Osteoblast (primary cell): ENCODE measurements at places on chromosomes 12 and 14. TPM values are rescaled to one million over a fixed set of nuclear protein-coding genes. Genes with fewer than 3 reads are reported as not detected.
A peak's percentile ranks its signal among the peaks of the same experiment; 100 is the strongest.

DNA sequence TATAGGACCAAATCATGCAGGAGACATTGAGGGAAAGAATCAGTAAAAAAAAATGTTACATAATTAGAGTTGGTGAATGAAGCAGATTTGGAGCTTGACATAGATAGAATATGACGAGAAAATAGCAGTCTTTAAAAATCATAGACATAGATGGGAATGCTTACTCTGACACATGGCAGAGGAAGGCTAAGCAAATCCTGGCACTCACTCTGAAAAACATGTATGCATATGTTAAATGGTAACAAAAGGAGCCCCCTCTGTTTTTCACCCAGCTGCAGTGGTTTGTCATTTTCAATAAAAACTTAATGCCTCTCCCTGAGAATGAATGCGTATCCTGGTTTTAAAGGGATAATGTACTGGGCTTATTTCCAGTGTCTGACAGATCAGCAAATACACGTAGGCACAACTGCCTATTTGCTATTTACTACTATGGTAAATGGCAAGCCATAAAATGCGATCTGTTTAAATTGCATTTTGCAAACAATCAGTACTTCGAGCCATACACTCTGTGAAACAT lies 561.2 kb upstream of the SEL1L start:
- no peak overlapping the region for H3K27ac ChIP-seq
- H3K4me1 ChIP-seq = no peaks in the 10 kb centered on the region
- H3K27me3 ChIP-seq = no peaks in the 10 kb centered on the region
- no peak overlapping the region for H3K4me3 ChIP-seq
- H3K36me3 ChIP-seq = no peaks in the 10 kb centered on the region
- no peak for DNase-seq

GRCh38 chr12:10824957-10825356 lies 1.2 kb downstream of the TAS2R10 start:
- no peaks in the 10 kb centered on the region for H3K36me3 ChIP-seq
- H3K27me3 ChIP-seq = no peaks in the 10 kb centered on the region
- no peak overlapping the region for H3K27ac ChIP-seq
- no peak for DNase-seq
- no peaks in the 10 kb centered on the region for H3K4me1 ChIP-seq

The KLRF1 gene
- total RNA-seq = not detected in 2 replicates

DNA sequence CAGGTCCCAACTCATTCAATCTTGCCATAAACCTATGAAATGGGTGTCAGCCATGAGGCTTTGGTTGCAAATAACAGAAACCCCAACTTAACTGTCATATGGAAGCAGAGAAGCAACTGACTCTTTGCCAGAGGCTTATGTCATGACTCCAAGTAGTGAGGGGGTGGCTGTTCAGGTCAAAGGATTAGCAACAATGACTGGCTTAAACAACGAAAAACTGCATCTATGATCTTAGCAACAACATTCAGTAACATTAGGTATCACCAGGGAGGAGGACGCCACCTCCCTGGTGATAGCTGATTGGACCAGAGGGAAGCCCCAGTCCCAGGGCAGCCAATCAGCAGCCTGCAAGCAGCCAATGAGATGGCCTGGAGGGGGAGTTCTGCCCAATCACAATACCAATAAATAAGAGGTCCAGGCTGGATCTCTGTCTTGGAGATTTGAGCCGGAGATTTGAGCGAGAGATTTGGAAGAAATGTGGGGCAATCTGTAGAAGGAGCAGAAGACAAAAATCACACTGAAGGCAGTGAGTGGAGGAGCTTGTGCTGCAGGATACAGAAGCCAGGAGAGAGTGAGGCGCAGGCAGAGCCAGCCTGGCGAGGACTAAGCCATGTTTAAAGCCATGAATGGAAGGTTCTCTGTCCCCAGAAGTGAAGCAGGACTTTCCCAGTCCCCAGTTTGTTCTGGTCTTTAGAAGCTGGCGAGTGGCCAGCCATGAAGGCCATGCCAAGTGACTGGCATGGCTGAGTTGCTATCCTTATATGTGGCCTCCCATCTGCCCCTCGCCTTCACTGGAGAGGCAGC lies 93.3 kb downstream of the CALM1 start:
- H3K27ac ChIP-seq = no peak overlapping the region
- DNase-seq = no peak
- no peaks in the 10 kb centered on the region for H3K36me3 ChIP-seq
- H3K4me1 ChIP-seq = peaks cover 24% of the 10 kb centered on the region

DNA sequence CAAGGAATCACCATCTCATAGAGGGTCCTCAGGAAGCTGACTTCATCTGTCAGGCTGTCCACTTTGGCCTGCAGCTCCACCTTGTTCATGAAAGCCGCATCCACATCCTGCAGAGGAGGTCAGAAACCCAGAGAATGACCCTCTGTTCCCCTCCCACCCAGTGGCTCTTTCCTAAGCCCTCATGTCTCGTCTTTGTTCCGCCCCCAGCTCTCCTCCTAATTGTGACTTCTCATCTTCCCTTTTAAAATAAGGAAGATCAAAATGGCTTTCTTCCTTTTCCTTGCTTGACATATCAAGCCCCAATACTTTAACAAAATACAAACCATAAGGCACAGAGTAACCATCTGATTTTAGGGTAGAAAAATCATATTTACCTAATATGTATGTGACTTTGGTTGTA lies 4.4 kb downstream of the KRT76 start:
- no peaks in the 10 kb centered on the region for H3K36me3 ChIP-seq
- H3K27ac ChIP-seq = no peak overlapping the region
- H3K4me3 ChIP-seq = no peak overlapping the region
- no peak for DNase-seq
- no peaks in the 10 kb centered on the region for H3K4me1 ChIP-seq
- H3K27me3 ChIP-seq = peaks cover 60% of the 10 kb centered on the region

DNA sequence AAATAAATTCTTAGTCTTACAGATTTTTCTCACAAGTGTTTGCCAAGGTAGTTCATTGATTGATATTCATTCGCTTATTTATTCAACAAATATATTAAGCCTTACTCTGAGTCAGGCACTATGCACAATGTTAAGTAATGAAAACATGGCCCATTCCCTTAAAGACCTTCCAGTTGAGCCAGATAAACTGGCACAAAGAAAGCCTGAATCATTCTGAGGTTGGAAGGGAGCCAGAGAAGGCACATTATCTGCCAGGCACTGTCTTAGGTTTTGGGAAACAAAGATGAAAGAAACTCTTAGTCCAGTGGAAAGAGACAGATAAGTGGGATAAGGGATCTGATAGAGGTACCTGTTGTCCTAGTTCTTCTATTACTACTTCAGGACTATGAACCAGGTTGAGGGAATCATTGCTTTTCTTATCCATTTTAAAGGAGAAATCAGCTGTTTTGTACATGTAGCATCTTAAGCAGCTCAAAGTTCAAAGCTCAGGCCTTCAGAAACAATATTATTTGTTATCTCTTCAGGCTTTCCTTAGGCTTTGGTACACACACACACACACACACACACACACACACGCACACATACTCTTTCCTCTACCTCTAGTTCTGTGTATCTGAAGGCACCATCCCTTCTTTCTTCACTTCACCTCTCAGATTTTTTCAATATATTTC lies 27.0 kb downstream of the PDE6H start:
- no peak for DNase-seq
- no peaks in the 10 kb centered on the region for H3K36me3 ChIP-seq
- H3K27ac ChIP-seq = no peak overlapping the region
- H3K4me1 ChIP-seq = no peaks in the 10 kb centered on the region

DNA sequence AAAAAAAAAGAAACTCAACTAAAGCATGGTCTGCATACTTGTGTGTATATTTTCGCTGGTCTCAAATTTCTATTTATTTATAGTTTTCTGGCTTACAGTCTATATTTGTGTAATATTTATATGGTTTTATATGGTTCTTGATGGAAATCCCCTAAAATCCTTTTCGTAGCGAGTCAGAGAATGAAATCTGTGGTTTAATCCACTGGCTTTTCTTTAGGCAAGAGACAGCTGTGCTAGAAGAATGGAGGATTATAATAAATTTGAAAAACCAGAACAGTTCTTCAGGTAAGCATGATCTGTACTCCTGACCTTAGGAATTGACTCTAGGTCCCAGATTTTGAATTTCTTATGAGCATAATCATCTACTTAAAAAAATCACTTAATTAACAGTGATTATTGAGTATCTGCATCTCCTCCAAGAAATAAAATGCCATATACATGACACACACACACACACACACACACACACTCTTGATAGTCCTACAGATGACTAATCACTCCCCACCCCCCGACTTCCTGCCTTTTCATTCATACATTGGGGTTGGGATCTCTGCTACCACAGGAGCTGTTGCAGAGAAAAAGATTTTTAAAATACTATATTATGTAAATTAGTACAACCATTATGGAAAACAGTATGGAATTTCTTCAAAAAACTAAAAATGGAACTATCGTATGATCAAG lies 113.4 kb downstream of the CRADD start:
- no peaks in the 10 kb centered on the region for H3K27me3 ChIP-seq
- peak; percentile 17 for DNase-seq
- H3K27ac ChIP-seq = peak overlapping the region; percentile 98
- no peak overlapping the region for H3K4me3 ChIP-seq

The RBM23 gene
- 79.0 and 98.1 TPM in 2 replicates for total RNA-seq

DNA sequence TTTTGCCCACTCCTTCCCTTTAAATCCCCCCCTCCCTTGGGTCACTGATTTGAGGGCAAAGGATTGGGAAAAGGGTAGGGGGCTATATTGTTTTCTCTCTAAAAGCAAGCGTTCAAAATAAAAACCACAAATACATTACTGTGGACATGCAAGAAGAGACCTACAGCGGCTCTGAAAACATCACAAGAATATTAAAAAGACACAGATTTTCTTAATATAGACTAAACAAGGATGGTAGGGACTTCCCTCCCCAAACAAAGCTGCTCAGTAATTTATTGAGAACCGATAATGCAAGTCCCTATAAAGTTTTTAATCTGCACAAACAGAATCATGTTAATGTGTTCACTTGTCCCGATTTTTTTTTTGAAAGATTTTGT lies 12.9 kb downstream of the TBX3 start:
- no peak overlapping the region for H3K4me3 ChIP-seq
- peaks cover 20% of the 10 kb centered on the region for H3K36me3 ChIP-seq
- peaks cover 9% of the 10 kb centered on the region for H3K27me3 ChIP-seq
- peaks cover 5% of the 10 kb centered on the region for H3K4me1 ChIP-seq

- H3K27me3 ChIP-seq = no peaks in the 10 kb centered on the region
- peaks cover 7% of the 10 kb centered on the region for H3K36me3 ChIP-seq
- peaks cover 20% of the 10 kb centered on the region for H3K4me1 ChIP-seq
- H3K27ac ChIP-seq = no peak overlapping the region
- H3K4me3 ChIP-seq = no peak overlapping the region
Observed at GRCh38 chr12:121532503-121533393, 48.1 kb downstream of the KDM2B start.

The LMO3 gene
- total RNA-seq = 3.2 and 3.3 TPM in 2 replicates

DNA sequence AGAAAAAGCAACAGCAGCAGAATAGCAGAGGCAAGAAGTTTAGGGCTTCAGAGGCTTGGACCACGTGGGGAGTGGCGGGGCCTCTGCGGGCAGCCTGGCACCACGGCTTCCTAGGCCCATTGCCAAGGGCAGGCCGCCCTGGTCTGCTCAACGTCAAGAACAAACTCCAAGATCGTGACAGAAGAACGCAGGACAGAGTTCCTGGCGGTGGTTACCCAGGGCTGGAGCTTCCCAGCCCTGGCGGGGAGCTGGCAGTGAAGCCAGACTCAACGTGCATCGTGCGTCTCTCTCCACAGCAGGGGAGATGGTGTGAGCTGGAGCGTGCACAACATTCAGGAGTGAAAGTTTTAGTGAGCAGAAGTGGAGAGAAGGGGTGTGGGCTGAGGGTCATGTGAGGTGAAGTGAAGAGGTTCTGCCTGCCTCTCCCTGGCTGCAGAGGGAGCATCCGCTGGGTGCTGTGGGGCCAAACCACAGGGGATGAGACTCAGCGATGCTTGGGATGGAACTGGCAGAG lies 13.9 kb upstream of the CACNA2D4 start:
- H3K4me3 ChIP-seq = peak overlapping the region; percentile 4
- H3K4me1 ChIP-seq = peaks cover 28% of the 10 kb centered on the region
- H3K27me3 ChIP-seq = peaks cover 34% of the 10 kb centered on the region
- no peak overlapping the region for H3K27ac ChIP-seq
- DNase-seq = peak; percentile 86

DNA sequence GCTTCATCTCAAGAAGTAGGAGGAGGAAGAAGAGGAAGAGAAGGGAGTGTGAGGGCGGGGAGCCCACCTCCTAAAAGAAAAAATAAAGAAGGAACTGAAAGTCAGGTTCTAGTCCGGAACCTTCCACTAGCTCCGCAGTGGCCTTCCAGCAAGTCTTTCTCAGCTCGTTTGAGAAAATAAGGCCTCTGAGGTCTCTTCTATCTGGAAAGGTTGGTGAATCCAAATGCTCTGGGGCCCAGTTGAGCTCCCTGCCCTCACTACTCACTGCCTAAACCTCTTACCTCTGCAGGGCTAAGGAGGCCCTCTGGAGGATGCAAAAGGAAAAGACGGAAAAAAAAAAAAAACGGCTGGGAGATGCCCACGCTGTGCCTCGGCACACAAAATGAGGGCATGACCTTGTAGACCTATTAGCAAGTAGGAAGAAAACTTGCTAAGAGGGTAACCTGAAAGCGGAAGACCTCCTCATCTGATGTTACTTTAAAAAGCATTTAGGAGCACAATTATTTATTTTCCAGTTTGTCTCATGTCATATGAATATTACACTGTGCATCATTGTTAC lies 35.9 kb downstream of the FBLN5 start:
- no peaks in the 10 kb centered on the region for H3K4me1 ChIP-seq
- H3K4me3 ChIP-seq = no peak overlapping the region
- H3K27me3 ChIP-seq = no peaks in the 10 kb centered on the region
- peak; percentile 87 for DNase-seq
- no peaks in the 10 kb centered on the region for H3K36me3 ChIP-seq

DNA sequence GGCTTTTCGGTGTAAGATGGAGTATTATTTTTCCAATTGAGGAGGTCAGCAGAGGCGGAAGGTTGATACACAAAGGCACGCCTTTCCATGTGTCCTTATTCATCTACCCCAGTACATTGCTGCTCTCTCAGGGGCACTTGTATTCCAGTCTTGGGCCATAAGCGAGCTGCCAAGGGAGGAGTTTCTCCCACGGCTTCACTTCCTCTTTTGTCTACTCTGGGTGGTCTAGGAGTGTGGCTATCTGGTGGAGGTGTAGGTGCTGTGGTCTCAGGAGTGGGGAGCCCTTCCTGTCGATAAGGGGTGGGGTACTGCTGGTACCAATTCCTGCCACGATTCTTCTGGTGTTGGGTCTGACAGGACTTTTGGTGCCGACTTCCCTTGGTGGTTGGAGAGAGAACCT lies 73.4 kb downstream of the GAS2L3 start:
- no peaks in the 10 kb centered on the region for H3K27me3 ChIP-seq
- no peak overlapping the region for H3K27ac ChIP-seq
- H3K4me3 ChIP-seq = no peak overlapping the region

GRCh38 chr12:2666846-2667245 lies 127.9 kb upstream of the FKBP4 start:
- DNase-seq = no peak
- H3K4me3 ChIP-seq = no peak overlapping the region
- no peaks in the 10 kb centered on the region for H3K27me3 ChIP-seq
- no peak overlapping the region for H3K27ac ChIP-seq
- H3K4me1 ChIP-seq = no peaks in the 10 kb centered on the region
